NCI-H1436 treated with DMSO at 0.1 percent for 48 hours (cell line): ENCODE measurements at places on chromosomes 5 and 9.

GRCh38 chr5:138706655-138707480 is 46.4 kb upstream of the CTNNA1 start:
- DNase-seq, result no peak

- DNase-seq, result no peak
Measured at GRCh38 chr5:26572480-26572879, 465.9 kb downstream of the CDH9 start.

- no peak for DNase-seq
Measured at GRCh38 chr5:135846311-135846710, 11.8 kb downstream of the SLC25A48 start.

DNA sequence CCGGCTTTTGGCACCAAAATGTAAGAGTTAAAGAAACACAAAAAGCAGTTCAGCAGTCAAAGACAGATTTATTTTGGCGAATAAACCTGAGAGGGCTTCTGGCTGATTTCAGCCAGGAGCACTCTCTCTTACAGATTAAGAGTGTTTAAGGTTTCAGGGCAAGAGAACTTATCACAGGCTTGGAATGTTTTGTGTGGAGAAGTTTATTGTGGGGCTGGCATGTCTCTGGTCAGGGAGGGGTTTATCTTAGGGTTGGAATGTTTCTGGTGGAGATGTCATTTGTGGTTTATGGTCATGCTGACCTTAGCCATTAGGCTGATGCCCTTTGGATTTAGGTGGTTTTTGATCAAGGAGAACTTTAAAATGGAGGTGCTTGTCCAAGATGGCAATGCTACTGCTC is 622.3 kb upstream of the PTPRD start:
- no peak for DNase-seq

GRCh38 chr9:98929071-98929470 is 14.6 kb upstream of the COL15A1 start:
- DNase-seq, result no peak

DNA sequence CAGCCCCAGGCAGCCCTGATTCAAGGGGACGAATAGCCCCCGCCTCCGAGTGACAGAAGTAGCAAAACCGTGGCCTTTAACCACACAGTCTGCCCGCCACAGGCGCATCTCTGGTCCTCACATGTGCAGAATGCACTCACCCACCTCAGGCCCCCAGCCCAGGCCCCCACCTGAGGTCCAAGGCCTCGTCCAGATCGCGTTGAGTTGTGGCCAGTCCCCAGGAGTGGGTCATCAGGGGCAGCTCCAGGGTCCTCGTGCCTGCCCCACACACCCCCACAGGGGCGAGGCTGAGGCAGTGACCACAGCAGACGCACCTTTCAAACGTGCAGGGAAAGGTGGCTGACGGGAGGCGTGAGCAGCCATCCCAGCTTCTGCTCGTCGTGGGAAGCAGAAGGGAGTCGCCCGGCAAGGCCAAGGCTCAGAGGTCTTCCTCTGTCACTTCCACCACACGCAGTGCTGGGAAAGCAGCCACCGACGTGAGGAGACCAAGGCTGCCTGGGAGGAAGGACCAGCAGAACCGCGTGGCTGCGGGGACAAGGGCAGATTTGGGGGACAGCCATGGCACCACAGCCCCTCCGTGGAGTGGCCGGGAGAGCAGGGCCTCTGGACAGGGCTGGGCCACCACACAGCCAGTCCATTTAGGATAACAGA is 77.8 kb upstream of the OTULINL start:
- DNase-seq, result no peak

- no peak for DNase-seq
Measured at GRCh38 chr5:154840435-154841272, 9.7 kb downstream of the FAXDC2 start.

GRCh38 chr5:100446879-100447430 is 88.2 kb upstream of the FAM174A start:
- no peak for DNase-seq

- DNase-seq, result no peak
Measured at GRCh38 chr5:81269751-81270393, 31.5 kb upstream of the ZCCHC9 start.

DNA sequence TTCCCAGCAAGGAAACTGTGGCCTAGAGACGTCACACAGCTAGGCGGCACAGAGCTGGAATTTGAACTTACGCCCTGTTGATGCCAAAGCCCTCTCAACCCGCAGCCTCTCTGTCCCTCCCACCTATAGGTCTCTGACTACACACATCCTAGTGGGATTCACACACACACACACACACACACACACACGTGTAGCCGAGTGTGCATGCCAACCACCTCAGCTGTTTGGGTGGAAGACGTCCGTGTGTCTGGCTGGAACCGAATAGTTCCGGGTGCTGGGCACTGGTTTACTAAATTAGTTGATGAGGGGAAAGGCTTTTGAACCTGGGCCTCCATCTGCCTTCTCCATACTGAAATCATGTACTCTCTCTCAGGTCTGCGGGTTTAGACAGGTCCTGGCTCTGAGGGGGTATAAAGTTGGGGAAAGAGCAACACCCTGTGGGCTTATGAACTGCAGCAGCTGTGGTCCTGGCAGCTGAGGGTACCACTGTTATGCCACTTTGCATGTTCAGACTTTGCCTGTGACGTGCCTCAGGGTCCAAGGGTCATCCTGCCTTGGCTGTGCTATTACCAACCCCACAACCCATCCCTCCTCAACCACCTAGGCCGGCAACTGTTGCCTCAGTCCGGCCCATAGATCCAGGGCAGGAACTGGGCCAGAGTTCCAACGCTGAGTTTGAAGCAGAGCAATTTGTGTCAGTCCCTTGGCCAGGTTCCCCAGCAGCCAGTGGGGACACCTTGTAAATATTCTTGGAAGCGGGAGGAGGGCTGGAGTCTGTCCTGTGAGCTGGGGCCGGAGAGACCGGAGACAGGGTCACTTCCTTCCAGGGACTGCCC is 50.5 kb downstream of the PSD2 start:
- DNase-seq, result no peak

- no peak for DNase-seq
Measured at GRCh38 chr5:16963821-16964220, 27.7 kb upstream of the MYO10 start.

DNA sequence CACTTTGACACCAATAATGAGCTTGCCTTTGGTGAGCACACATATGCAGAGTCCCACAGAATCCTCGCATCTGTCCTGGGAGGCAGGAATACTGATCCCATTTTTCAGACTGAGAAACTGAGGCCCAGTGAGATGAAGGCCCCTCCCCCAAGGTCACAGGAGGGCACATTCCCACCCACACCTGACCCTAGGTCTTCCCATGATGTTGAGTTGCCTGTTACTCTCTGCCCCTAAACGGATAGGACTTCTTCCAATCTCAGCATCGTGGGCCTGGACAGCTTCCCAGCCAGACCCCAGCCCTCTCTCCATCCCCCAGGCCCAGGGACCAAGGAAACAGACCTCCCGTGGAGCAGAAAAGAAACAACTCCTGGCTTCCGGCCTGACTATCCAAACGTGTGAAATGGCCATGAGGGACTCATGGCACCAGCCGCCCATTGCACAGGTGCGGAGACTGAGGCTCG is 877 bp downstream of the SH3GLB2 start:
- DNase-seq, result no peak

DNA sequence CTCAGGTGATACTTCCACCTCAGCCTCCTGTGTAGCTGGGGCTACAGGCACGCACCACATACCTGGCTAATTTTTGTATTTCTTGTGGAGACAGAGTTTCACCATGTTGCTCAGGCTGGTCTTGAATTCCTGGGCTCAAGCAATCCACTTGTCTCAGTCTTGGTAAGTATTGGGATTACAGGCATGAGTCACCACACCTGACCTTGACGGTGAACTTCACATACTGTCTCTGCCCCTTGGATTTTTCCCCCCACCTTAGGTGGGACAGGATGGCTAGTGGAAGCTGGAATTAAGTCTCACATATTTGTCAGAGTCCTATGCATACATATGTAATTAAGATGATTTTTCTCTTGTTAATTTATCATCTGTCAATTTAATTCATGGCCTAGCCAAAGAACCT is 20.9 kb upstream of the RFK start:
- no peak for DNase-seq

DNA sequence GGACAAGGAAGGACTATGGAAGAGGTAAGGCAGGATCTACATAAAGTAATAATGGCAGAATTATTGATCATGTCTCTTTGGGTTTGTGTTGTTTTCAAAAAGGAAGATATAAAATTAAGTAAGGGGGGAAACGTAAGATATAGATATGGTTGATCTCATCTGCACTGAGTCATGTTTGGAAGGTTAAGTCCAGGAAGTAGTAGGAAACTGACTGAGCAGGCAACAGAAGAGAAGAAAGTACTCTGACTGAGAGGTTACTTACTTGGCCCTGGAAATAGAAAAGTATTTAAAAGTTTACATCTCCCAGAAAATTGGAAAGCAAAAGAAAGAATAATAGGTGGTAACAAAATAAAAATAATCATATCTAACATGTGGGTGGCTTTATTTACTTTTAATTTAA is 405.3 kb upstream of the RGMB start:
- DNase-seq, result no peak
